ENCODE measurements at places on chromosomes 5 and 9.

- no peak for DNase-seq
These were observed 307.2 kb downstream of the HTR1A start for GRCh38 chr5:63655043-63655442.

DNA sequence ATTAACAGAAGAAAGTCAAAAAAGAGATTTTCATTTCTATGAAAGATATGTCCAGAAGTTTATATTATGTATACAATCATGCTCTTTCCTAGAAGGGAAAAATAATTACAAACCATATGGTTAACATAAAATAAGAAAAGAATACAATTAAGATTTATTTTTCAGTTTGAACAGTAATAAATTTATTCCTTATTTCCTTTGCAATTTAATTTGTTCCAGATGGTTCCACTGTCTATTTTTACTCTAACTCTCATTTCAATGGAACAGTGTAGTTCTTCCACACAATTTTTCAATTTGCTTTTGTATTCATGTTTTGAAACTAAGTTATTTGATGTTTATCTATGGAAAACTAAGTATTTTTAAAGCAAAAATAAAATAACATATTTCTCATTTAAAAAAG, 1026.3 kb downstream of the TAF11L14 start:
- DNase-seq: no peak

- DNase-seq: no peak
These were observed 555.3 kb upstream of the ARRDC3 start for GRCh38 chr5:91938441-91938840.

- no peak for DNase-seq
These were observed 83.6 kb upstream of the ADAMTSL1 start for GRCh38 chr9:18390393-18390792.

DNA sequence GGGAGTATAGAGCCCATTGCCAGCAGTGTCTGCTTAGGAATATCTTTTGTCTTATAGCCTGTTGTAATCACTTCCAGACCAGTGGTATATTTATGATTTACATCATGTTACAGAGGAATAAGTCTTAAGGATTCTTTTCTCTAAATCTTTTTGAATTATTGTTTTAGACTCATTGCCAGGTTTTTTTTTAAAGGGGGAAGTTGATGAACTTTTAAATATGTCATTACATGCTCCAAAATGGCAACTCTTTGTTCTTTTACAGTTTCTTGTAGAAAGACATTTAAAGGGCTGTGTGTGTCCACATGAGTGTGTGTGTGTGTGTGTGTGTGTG, 59.4 kb upstream of the NFIB start:
- DNase-seq: no peak

- DNase-seq: no peak
These were observed 81.6 kb downstream of the KCNIP1 start for GRCh38 chr5:170585273-170585948.

GRCh38 chr9:87836951-87837705, 45.5 kb upstream of the SPATA31E1 start:
- no peak for DNase-seq

- no peak for DNase-seq
These were observed 1797.8 kb upstream of the WWC1 start for GRCh38 chr5:166493612-166494011.

- no peak for DNase-seq
These were observed 70.0 kb upstream of the IL17B start for GRCh38 chr5:149448831-149449714.

GRCh38 chr5:148949841-148950470, 112.9 kb downstream of the SH3TC2 start:
- no peak for DNase-seq

DNA sequence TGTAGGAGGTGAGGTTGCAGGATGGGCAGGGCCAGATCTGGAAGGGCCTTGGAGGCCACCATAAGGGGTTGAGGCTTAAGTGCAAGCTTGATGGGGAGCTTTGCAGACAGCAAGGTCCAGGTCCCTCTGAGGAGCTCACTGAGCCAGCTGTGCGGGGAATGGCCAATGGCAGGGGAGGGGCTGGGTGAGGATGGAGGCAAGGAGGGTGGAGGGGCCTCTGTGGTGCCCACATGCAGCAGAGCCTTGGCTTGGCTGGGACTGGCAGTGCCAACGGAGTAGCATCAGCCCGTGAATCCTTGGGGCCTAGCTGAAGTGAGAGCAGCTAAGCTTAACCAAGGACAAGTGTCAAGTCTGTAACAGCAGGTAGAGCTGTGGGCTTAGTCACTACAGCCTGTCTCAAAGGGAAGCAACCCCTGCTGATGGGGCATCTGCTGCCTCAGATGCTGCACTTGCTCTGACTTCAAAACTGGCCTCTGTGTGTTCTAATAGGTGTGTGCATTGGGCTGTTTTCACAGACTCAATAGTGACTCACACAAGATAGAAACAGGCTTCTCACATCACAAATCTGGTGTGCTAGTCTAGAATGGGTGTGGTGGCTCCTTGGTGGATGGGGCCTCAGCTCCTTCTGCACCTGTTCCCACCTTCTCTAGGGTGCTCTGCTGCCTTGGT, 16.3 kb downstream of the GALNT12 start:
- DNase-seq: no peak

DNA sequence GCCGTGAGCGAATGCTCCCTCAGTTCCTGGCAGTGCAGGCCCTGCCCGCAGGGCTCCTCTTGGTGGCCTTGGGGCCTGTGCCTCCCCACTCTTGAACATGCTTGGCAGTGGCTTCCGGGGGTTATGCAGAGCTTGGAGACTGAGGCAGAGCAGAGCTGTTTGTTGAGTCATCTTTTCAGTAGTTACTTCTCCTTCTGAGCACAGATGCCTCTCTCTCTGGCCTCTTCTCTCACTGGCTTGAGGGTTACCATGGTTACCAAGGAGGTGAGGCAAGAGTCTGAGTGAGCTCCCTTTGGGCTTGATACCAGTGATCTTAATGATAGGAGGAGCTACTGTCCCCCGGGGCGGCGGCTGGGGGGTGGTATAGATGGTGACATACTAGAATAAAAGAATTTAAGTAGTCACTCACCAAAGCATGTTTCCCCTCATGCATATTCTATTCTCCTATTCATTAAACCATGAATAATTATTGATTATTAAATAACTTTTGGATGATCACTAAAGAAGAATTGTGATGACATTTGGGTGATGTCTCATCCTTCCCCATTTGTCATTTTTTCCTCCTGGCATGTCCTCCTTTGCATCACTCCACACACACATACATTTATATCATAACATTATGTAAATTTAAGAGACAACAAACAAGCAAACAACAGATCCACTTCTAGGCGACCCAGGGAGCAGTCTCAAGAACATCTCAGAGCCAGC, 111.1 kb downstream of the ARHGAP26 start:
- DNase-seq: no peak

GRCh38 chr9:33211695-33212393, 28.1 kb upstream of the SPINK4 start:
- no peak for DNase-seq

DNA sequence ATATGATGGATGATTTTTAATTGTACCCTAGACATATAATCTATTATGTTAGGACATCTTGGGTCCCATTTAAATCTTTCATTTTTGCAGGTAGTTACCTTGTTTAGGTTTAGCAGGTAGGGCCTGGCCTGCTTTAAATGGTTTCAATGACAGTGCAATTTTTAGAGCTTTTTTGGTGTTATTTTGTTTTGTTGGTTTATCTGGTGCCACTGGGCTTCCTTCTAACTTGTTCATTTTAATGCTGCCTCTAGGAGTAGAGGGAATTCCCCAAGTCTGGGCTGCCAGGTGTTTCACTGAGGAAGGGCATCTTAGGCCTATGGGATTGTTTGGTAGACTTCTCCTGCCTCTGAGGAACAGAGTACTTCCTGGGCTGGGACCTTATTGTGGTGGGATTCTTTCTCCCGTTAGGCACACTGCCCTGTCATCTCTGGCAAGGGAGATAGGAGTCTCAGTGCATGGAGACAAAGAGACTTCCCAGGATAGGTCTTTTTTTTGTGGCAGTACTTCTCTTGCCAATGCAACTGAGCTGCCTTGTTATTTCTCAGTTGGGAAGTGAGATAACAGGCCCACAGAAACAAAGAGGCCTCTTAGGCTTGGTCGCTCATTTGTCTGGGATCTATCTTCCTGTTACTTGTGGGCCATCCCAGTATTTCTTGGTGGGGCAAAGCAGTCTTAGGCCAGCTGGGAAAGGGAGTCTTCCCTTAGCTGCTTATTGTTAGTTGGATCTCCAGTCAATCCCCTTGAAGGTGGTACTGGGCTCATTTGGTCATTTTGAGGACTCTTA, 282.9 kb downstream of the FER start:
- DNase-seq: no peak

GRCh38 chr9:133488686-133489252, 9.9 kb upstream of the SLC2A6 start:
- no peak for DNase-seq

DNA sequence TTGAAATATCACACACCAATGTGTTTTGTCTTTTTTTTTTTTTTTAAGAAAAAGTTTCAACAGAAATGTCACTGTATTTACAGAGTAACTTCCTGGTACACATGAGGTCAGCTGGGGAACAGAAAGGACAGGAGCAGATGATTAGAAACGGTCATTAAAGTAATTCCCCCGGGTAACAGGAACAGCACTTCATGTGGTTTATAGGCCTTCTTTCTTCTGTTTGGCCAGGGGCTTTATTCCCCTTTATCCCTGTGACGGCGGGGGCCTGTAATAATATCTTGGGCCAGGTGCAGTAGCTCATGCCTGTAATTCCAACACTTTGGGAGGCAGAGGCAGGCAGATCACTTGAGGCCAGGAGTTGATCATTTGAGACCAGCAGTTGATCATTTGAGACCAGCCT, 30.5 kb upstream of the MSH3 start:
- no peak for DNase-seq

DNA sequence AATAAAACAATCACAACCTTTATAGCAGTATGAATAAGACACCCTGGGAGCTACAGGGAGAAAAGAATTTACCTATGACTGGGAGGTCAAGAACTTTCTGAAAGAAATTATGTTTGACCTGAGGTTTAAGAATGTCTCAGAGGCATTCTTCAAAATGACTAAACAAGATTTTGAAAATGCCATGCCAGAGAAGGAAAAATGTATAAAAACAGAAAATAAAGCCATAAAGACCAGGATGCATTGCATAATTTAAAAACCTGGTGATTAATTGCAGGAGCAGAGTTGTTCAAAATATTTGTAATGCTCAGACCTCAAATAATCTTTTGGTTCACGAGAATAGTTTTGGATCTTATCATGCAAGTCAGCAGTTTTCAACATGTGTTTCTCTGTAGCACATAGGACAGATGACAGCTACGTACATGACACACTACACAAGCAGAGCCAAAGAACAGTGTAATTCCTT, 954.7 kb upstream of the ARRDC3 start:
- no peak for DNase-seq

DNA sequence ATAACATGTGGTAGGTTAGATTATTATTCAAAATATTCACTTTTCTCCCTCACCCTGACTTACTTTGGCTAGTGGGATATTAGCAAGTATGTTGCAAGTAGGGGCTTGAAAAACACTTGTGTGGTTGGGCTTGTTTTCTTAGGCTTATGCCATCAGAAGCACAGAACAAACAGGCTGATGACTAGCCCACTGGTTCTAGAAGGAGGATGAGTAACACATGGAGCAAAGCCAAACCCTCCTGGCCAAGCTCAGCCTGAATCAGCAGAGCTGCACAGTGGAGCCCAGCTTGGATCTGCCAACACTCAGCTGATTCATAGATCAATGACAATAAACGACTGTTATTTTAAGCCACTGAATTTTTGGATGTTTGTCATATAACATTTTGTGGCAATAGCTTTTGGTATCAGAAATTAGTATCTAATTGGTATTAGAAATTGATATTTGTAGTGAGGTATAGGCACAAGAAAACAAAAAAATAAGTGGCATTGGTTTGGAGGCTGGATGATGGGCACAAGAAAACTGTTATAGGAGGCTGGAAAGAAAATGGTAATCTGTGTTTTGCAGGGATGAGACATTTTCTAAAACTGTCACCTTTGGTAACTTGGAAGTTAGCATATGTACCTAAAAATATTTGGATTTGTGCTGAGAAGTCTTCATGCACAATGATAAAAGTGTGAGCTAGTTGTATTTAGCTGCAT, 46.1 kb upstream of the ZBED3 start:
- no peak for DNase-seq

DNA sequence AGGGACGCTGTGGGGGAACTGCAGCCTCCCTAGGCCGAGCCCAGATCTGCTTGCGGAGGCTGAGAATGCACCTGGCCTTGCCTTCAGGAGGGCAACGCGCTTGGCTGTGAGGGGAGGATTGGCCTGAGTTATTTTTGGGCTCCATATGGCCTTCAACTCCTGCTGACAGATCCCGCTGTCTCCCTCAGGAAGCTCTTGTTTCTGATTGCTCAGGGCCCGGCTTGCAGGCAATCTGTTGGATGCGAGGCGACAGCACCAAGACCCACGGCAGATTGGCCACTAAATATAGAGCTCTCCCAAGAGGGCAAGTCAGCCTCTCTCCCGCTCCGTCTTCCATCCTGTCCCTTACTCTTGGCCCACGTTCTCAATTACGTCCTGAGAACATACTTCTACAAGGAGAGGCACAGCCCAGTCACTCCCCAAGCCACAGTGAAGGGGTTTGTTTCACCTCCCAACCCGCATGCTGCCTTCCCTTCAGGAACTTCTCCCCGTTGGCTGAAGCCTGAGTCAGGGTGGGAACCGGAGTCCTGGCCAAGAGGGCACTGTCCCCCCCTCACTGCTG, 53.6 kb downstream of the RASGEF1C start:
- no peak for DNase-seq

- no peak for DNase-seq
These were observed 20.9 kb upstream of the COMMD10 start for GRCh38 chr5:116063950-116064349.

DNA sequence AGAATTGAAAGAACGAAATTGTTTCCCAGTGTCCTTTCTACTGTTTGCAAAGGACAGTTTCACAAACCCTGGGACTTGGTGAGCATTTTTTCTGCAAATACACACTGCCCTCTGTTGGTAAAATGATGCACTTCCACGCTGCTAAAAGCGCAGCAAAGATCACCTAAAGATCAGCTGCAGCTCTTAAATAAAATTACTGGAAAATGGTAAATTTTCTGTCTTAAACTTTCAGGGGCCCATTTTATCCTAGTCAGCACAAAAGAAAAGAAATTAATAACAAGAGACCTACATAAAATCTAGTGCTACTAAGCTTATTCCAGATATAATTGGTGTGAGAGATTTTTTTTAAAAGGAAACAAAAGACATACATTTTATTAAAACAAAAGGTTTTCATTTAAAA, 566.0 kb downstream of the CAAP1 start:
- DNase-seq: no peak

DNA sequence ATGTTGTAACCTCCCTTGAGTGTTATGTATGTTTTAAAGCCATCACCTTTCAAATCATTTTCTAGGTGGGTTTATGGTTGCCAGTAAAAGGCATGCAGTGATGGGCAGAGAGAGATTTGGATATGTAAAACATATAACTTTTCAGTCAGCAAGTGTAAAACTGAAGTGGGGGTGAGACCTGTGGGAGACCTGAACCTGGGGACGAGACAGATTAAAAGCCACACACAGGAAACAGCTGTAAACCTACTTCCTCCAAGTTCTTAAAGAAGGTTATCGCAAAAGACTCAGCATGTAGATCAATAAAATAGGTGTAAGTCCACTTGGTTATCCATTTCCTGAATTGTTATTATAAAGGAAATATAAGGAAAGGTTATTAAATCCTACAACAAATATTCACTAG, 76.6 kb downstream of the YIPF5 start:
- no peak for DNase-seq

Measured in activated CD8-positive, alpha-beta memory T cell treated with anti-CD3 and anti-CD28 coated beads for 4 hours (primary cell).